ENCODE measurements at places on chromosomes 5 and 9. TPM values are rescaled to one million over a fixed set of nuclear protein-coding genes. Genes with fewer than 3 reads are reported as not detected.

The ARL14EPL gene
- total RNA-seq, result not detected

DNA sequence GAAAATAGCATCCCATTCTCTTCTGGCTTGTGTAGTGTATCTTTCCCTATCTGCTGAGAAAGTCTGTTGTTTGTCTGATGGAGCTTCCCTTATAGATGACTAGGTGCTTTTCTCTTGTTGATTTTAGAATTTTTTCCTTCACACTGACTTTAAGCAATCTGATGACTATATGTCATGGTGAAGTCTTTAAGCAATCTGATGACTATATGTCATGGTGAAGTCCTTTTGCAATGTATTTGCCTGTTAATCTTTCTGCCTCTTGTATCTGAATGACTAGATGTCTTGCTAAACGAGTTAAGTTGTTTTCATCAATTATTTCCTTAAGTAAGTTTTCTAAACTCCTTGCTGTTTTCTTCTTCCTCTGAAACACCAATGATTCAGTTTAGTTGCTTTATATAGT is 80.5 kb downstream of the RNF130 start:
- no peak for DNase-seq

GRCh38 chr5:28009576-28009975 is 971.2 kb upstream of the CDH9 start:
- no peak for DNase-seq

- DNase-seq, result no peak
Observed at GRCh38 chr5:11234501-11234911, 473.5 kb upstream of the DAP start.

Measured in Caki2 (cell line).